CD4-positive, alpha-beta T cell treated with Interleukin-2 at 100 ng/mL for 4 hours (primary cell): ENCODE measurements at places on chromosomes 12 and 14.

GRCh38 chr12:27607591-27607990, 83.6 kb downstream of the PPFIBP1 start:
- DNase-seq, result no peak

- DNase-seq, result no peak
These were observed 49.4 kb downstream of the DGLUCY start for GRCh38 chr14:91163316-91163715.

DNA sequence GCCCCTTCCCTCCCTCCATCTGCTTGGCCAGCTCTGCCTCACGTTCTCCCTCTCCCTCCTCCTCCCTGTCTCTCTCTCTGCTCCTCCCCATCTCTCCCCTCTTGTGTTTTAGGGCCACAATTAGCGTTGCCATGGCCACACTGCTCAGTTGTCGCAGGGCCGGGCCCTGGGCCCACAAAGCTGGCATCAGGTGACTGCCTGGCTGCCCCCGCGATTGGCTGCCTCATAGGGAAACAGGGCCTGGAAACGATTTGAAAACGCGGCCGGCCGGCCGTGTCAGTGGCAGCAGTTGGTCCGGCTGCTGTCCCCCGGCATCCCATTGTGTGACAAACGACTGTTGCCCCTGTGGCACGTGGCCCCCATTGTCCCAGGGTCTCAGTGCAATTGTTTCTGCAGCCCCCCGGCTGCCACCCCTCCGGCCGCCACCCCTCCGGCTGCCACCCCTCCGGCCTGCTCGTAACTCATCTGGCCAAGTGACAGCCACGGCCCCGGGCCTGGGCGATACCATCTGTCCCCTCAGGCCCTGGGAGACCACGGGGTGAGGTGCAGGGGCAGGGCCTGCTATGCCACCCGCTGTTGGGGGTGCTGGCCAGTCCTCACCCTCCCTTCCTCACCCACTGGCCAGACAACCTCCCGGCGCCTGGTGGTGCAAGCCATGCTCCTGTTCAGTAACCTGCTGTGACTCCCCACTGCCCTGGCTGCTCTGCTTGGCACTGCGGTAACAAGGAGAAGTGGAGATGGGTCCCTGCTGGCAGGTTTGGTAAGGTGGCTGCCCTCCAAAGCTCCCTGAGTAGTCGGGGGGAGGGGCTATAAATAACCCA, 17.4 kb downstream of the FOXN4 start:
- DNase-seq, result no peak

- peak; percentile 67 for DNase-seq
These were observed 16.1 kb downstream of the UBC start for GRCh38 chr12:124898200-124898922.

- no peak for DNase-seq
These were observed 45.9 kb downstream of the LGMN start for GRCh38 chr14:92702441-92702918.

GRCh38 chr14:33655421-33655820, 295.5 kb downstream of the EGLN3 start:
- no peak for DNase-seq

DNA sequence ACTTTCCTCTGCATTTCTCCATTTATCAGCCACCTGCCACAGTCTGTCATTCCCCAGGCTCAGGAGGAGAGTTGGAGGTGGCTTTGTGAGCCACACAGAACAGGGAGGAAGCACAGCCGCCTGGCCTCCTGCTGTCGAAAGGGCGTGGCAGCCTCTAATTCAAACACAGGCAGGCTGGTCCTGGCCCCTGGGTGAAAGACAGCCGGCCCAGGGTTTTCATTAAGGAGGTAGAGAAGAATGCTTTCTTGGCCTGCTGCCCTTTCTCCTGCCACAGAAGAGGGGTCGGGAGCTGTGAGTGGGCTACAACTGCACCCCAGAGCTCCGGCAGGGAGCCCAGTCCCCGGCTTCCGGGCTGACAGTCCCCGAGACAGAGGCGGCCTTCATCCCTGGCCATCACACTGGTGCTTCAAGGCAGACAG, 108.6 kb upstream of the FZD10 start:
- no peak for DNase-seq

DNA sequence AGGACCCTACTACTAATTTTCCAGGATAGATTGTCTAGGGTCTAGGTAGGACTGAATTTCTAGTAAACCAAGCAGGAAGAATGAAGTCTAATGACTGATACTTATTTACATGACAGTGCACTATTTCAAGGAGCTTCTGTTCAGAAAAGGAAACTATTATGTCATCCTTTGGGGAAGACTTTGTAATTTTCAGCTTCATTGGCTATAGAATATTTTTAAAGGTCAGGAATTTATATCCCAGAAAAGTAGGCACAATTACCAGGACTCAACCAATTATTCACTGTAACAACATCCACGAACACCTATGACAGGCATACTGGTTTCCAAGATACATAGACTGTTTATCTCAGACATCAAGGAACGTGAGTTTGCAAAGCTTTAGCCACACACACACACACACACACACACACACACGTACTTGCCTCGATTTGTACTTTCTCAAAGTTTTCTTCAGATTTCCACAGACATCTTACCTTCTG, 23.2 kb downstream of the OR6S1 start:
- DNase-seq, result no peak

- no peak for DNase-seq
These were observed 101.6 kb downstream of the BRMS1L start for GRCh38 chr14:35927727-35928126.

DNA sequence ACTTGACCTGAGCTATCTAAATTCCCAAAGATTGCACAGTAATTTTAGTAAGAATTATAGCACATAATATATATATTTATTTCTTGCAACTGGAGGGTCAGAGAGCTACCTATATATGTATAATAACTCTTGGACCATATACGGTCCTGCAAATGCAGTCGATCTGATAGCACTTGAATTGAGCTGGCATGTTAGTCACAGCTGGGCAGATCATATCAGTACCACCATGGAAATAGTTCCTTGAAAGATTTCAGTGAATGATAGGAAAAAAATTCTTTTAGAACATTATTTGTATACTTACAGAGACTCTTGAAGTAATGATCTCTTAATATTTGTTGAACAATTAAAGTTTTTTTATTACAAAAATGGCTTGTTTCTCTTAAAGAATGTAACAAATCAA, 94.5 kb upstream of the MON2 start:
- no peak for DNase-seq

GRCh38 chr14:52052288-52052943, 16.4 kb downstream of the NID2 start:
- DNase-seq, result no peak
